ENCODE measurements at places on chromosomes 1 and 21.

DNA sequence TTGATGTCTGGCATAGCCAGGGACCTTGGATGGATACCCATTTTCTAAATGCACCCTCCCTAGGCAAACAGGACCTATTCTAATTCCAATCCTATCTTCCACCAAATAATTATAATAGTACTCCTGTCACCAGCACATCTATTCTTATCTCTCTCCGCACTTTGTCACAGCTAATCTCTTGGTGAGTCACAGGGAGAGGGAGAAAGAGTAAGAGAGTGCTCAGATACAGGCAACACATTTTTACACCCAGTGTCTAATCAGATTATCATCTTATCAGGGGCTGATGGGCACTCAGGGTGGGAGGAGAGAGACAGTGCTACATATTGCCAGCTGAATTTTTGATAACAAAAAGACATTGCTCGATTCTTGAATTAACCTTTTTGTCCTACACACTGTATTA lies 275.0 kb upstream of the BEND5 start:
- no peak for DNase-seq

DNA sequence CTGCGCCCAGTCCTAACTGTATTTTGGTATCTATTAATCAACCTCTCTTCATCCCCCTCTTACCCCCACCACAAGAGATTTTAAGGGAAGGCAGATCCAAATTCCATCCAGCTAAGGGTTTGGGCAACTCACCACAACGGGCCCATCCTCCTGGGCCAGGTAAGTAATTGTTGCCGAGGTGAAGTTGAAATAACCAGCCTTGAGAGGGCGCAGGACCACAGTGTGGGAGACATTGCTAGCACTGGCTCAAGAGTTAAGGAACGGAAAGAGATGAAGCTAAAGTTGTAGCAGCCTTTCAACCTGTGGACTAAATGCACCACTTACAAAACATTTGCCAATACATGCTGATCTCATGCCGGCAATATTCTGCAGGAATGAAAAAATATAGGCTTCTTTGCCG lies 5.9 kb downstream of the SSR2 start:
- DNase-seq = no peak

GRCh38 chr1:162003830-162004215 lies 19.8 kb downstream of the OLFML2B start:
- DNase-seq = peak; percentile 16

- DNase-seq = no peak
Measured at GRCh38 chr1:76868916-76869315, 1.6 kb downstream of the ST6GALNAC5 start.

DNA sequence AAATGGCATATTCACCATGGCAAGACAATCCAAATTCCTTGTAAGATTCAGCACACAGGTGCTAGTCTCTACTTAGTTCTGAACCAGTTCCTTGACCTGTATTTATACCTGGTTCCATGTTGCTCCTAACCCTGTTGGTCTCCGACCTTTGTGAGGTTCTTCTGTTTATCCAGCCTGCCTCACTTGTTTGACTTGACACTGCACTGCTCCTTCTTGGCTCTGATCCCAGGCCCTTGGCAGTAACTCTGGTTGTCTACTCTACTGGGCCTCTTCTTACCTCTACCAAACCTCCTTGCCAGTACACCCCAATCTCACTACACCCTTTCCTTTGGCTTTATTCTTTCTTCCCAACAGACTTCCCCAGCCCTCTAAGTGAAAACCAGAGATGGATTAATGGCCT lies 419.4 kb upstream of the USP24 start:
- no peak for DNase-seq

DNA sequence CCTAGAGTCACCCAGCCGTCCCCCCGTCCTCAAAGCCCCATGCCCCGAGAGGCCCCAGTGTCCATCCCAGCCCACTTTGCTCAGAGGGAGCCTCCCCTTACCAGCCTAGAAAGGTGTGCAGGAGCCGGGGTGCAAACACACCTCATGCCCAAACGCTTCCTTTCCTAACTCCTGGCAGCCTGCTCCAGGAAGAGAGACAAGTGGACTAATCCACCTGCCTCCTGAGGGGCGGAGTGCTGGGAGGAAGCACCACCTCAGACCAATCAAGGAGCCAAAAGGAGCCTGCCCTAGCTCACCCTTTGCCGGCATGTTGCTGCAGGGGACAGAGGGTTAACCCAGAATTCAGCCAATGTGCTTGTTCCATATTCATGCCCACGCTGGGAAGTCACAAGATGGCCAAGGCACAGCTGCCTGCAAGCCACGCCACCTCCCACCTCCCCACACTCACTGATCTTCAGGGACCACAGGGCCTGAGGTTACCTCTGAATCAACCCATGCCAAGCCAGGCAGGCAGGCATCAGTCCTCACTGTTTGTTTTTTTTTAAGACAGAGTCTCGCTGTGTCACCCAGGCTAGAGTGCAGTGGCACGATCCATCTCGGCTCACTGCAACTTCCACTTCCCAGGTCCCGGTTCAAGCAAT lies 27.8 kb downstream of the PLEKHA6 start:
- DNase-seq = peak; percentile 67

DNA sequence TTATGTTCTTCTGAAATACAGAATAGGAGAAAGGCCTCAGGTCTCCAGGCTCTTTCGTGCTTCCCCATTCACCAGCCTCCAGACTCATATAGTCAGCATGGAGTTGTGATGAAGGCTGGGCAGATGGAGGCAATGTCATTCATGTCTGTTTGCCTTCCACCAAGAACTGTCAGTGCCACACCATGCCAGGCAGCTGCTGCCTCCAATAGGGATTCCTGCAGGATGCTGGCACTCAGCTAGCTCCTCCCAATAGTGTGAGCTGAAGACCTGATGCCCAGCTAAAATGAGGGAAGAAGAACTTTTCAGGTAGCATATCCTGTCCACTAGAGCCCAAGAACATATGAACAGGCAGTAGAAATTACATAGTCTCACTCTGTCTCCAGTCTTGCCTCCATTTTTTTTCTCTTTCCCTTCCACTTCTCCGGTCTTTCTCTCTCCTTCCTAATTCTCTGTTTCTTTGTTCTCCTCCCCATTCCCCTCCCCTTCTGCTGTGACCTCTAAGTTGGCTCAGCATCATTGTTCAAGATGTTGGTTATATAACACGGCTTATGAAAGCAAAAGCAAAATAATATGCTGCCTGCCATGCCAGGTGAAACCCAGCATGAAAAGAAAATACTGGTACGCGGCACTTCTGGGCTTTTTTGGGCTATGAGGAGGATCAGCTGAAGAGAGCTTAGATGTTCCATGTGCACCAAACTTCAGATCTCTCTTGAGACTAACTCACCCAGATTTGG lies 17.3 kb downstream of the GLUL start:
- DNase-seq = no peak

Data from NCI-H2029 treated with DMSO at 0.1 percent for 48 hours (cell line).